ENCODE measurements at places on chromosomes 1 and 21. TPM values are rescaled to one million over a fixed set of nuclear protein-coding genes. Genes with fewer than 3 reads are reported as not detected.

GRCh38 chr1:162220009-162220539 is 150.6 kb downstream of the NOS1AP start:
- no peak for DNase-seq

DNA sequence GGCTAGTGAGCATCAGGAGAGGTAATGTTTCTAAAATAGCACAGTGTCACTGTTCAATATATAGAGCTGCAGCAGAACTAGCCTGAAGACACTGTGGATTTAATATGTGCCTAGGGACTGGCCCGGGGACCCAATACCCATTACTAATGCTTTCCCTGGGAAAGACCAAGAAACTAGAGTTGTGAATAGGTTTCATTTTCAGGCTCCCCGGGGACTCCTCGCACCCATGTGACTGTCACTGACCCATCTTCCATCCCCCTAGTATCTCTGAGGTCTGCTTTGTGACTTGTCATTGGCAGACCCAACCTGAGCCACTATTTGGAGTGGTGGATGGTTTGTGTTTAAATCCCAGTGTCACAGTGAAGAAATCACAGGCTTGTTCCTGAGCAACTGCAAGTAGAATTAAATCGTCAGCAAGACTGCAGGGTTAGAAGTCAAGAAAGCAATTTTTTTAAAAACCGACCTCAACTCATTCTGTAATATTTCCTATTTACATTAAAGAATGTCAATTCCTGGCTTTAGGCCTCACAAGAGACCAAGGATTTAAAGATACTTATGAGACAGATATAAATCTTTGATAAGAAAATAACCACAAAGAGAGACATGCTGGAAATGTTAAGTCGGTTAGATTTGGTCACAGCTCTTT is 130.0 kb upstream of the TNR start:
- no peak for DNase-seq

Gene CELA3B
- not detected for total RNA-seq

- no peak for DNase-seq
Measured at GRCh38 chr21:38954588-38955004, 148.9 kb downstream of the ETS2 start.

DNA sequence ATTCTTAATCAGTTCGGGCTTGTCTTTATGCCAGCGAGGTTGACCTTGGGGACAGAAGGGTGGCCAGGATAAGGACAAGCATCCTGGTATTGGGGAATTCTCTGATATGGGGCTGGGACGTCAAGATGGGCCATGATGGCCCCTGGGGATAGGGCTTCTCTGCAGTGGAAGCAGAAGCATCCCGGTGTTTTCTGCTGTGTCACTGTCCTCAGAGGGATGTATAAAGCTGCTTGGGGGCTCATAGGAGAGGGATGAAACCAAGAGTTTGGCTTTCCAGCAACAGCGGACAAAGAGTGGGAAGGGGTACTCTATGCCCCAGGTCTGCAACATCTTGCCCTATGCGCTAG is 1.4 kb upstream of the ATP1B1 start:
- DNase-seq, result no peak

- DNase-seq, result no peak
Measured at GRCh38 chr1:32051706-32052105, 21.0 kb upstream of the TMEM39B start.

GRCh38 chr21:36452281-36452825 is 27.6 kb downstream of the CLDN14 start:
- DNase-seq, result no peak

GRCh38 chr1:4830707-4831106 is 176.3 kb downstream of the AJAP1 start:
- DNase-seq, result no peak

Gene ALX3
- total RNA-seq, result not detected

Gene CRYAA
- total RNA-seq, result not detected

GRCh38 chr1:14735841-14736240 is 137.4 kb downstream of the KAZN start:
- DNase-seq, result no peak

Gene SHE
- total RNA-seq, result 0.11 TPM

DNA sequence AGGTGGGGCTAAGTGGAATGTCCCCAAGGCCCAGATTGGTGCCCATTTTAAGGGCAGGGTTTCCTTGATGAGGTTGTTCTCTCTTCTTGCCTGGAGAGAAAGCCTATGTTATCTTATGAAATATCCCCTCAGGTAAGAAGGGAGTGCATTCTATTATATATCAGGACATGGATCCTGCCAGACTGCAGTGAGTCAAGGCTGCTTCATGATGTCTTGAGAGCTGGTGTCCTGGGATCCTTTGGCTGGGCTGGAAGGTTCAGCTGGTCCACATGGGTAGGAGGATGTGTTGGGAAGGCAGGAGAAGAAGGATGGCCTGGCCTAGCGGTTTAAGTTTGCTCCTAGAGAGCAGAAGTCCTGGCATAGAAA is 207.6 kb downstream of the ROR1 start:
- DNase-seq, result no peak

GRCh38 chr21:19540287-19540686 is 1136.7 kb upstream of the TMPRSS15 start:
- no peak for DNase-seq

GRCh38 chr1:36034692-36035091 is 49.2 kb upstream of the TEKT2 start:
- peak; percentile 45 for DNase-seq

GRCh38 chr21:35682904-35683549 is 377.3 kb downstream of the SETD4 start:
- DNase-seq, result no peak

DNA sequence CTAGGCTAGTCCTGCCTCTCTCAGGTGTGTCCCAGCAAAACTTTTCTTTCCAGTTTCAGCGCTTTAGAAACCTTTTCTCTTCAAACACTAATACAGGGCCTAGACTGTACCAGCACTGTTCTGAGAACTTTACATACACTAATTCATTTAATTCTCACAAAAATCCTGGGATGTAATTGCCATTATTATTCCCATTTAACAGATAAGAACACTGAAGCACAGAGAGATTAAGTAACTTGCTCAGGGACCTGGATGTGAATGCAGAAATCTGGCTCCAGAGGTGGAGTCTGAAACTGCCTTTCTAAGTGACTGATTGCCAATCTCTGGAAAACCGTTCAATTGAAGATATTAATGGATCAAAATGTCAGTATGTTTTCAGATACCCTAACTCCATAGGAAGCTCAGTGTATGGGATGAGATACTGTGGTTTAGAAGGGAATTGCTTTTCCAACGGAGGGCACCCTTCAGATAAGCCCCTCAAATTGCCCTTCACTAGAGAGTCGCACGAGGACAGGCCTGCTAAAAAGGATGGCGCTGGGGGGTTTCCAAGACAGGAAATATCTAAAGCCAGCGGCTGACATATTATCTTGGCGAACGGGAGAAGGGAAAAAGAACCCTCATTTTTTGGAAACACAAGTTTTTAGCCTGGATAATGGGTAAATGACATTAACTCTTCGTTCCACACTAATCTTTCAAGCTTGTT is 698 bp upstream of the UCK2 start:
- DNase-seq, result no peak

DNA sequence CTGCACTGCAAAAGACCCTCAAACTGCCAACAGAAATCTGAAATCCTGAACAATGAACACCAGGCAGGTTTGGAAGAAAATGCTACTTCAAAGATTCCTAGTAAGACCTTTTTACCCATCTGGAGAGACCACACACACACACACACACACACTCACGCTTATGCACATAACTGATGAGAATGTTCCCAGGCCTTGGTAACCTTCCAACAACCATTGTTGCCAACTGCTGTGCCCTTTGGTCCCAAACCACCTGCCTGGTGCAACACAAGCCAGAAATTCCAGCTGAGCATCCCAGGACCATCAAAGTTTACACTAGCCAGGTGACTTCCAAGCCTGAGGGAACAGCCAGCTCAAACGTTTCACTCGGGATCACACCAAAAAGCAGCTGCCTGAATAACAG is 56.9 kb downstream of the SEC16B start:
- DNase-seq, result no peak

All from Daoy (cell line).